ENCODE measurements at places on chromosomes 13 and 19. TPM values are rescaled to one million over a fixed set of nuclear protein-coding genes. Genes with fewer than 3 reads are reported as not detected.

C13orf42 gene
- total RNA-seq = not detected

KCNJ14 gene
- total RNA-seq = 2.0 TPM

TNFSF13B gene
- 3.1 TPM for total RNA-seq

PEPD gene
- 39.2 TPM for total RNA-seq

S1PR2 gene
- 19.2 TPM for total RNA-seq

CYP2A6 gene
- not detected for total RNA-seq

ZNF563 gene
- total RNA-seq = 2.0 TPM

CPAMD8 gene
- 58.6 TPM for total RNA-seq

PCSK4 gene
- total RNA-seq = 37.7 TPM

SYCN gene
- total RNA-seq = not detected

Data from progenitor cell of endocrine pancreas (in vitro differentiated cells).